ENCODE measurements at places on chromosomes 12 and 14.
A peak's percentile ranks its signal among the peaks of the same experiment; 100 is the strongest.

GRCh38 chr12:44863867-44864266 lies 12.2 kb downstream of the NELL2 start:
- no peak for DNase-seq

DNA sequence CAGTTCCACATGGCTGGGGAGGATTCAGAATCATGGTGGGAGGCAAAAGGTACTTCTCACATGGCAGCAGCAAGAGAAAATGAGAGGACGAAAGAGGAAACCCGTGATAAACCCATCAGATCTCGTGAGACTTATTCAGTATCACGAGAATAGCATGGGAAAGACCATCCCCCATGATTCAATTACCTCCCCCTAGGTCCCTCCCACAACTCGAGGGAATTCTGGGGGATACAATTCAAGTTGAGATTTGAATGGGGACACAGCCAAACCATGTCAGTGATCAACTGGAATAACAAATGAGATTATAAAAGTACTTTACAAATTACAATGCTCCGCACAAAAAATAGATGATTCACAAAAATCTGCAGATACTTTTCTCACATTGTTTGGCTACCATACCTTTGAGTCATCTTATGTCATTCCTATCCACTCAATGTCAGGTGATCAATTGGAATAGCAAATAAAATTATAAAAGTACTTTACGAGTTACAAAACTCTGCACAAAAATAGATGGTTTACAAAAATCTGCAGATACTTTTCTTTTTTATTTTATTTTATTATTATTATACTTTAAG lies 338.9 kb downstream of the C12orf50 start:
- DNase-seq: no peak

DNA sequence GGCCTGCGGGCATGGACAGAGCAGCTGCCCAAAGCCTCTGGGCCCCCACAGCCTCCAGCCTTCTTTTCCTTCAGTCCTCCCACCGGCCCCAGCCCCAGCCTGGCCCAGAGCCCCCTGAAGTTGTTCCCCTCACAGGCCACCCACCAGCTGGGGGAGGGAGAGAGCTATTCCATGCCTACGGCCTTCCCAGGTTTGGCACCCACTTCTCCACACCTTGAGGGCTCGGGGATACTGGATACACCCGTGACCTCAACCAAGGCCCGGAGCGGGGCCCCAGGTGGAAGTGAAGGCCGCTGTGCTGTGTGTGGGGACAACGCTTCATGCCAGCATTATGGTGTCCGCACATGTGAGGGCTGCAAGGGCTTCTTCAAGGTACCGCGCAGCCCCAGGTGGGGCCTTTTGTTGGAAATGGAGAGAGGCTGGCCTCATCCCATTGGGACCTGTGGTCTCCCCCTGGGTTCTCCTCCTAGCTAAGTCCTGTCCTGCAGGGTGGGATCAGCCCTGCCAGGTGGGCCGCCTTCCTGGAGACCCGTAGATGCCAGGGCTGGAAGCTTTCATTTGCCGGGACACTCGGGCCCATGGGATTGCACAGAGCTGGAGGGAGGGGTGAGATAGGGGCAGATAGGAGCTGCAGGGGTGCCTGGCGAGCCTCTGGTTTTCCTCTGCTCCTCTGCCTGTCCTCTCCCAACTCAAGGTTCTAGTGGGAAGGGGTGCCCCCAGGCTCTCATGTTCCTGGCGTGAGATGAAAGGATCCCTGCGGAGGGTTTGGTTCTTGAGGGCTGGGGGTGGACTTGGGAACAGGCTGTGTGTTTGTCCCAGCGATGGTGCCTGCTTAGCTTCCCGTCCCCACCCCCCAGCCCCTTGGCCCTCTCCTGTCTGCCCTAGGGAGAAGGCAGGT lies 3.8 kb downstream of the NR4A1 start:
- DNase-seq: no peak

- peak; percentile 81 for DNase-seq
Observed at GRCh38 chr14:106268013-106268727, 741.8 kb downstream of the TMEM121 start.
